NCI-H2081 (cell line): ENCODE measurements at places on chromosomes 12 and 14.

DNA sequence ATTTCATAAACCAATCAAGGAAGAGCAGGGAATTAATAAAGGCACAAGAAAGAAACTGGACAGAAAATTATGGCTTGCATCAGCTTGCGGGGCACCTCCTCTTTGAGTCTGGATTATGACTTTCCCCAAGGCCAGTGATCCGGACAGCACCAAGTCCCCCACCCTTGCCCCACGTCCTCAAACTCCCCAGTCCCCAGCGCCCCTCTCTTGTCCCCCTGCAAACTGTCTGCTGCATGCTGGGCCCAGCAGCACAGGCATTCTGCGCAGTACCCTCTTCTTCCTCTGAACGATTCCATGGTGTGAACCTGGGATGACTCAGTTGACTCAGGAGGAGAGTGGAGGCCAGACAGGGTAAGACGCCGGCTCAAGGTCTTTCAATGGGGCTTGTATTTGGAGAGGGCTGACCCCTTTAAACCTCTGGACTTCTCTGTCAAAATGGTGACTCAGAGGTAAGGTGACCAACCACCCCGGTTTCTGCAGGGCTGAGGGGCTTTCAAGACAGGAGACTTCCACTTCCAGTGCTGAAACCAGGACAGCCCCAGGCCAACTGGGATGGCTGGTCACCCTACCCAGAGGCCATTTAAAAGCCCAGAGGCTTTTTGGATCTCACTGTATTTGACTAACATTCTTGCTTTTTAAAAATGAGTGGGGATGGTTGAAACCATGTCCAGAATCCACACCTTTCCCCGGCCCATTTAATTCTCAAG, 13.5 kb downstream of the C14orf132 start:
- no peak for DNase-seq

DNA sequence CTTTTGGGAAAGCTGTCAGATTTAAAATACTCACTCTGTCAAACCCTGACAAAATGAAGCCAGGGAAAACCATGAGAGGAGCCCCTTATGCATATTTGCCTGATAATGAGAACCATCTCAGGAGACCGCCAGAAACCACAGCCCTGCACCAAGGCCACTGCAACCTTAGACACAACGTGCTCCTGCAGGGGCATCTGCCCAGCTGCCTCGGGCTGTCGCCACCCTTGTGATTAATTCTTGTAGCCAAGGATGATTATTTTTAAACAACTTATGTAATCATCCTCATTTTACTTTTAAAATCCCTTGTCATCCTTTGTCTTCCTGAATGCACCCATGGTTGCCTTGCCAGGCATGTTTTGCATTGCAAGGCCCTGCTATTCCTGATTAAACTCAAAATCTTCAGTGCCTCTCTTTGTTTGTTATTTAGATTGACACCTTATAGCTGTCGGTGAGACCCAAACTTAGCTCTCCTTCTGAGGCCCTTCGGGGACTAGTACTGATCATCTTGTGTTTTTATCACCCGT, 766.4 kb upstream of the TMEM132C start:
- DNase-seq = no peak

DNA sequence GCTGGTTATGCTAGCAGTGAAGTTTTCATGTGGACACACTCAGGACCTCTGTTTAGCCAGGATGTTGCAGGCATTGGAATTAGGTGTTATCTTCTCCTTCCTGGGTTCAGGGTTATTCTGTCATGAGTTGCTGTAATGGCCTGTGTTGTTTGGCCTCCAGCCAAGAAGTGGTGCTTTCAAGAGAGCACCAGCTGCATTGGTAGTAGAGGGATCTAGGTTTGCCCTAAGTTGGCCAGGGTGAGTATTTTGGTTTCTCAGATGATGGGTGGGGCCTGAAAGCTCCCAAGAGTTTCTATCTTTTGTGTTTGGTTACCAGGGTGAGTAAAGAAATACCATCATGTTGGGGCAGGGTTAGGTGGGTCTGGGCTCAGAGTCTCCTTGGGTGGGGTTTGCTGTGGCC, 2.7 kb upstream of the GZMH start:
- no peak for DNase-seq

DNA sequence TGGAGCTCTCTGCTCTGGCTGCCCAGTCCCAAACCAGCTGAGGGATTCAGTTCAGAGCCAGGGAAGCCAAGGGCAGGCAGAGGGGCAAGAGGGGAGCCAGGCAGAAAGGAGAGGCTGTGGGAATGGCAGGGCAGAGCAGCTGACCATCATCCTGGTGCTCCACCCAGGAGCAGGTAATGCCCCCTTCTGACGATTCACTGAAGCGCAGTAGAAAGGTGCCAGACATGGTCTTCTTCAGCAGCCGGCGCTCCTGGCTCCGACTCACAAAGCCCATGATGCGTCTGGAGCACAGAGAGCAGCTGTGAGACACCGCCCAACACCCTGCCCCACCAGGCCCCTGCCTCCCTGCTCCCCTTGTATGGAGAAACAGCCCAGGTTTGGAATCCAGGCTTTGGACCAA, 8.0 kb downstream of the IL23A start:
- DNase-seq = no peak

DNA sequence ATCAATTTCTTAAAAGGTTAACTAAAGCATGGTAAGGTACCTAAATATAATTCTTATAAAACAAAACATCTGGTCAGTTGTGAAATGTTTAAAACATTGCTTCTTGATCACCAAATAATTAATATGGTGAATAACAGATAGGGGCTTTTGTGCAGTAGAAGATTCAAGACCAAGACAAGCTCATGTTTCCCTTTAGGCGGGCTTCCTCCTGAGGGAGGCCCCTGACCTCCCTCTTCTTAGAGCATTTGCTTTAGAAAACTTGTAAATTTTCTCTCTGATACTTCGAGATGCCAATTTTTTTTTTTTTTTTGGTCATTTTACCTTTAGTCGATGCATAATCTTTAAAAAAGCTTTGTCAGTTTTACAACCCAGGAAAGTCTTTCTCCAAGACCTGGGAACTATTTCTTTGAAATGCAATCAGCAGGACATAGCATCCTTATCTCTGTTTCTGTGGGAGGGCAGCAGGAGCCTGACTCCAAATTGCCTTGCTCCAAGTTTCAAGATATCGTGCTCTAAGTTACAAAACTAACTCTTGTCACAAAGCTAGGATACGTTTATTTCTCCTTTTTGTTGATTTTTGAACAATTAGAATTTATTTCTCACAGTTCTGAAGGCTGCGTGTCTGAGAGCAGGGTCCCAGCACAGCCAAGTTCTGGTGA, 66.6 kb upstream of the BICD1 start:
- DNase-seq = no peak

DNA sequence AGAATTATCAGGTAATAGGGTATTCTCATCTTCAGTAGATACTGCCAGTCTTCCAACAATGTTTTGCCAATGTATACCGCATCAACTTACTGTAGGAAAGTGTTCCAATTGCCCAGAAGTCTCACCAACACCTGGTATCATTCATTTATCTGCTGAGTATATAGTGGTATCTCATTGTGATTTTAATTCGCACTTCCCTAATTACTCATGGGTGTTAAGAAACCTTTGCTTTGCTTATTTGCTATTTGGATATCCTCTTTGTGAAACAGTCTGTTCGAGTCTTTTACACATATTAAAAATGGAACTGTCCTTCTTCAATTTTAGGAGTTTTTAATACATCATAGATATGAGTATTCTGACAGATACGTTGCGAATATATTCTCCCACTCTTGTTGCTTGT, 6.1 kb downstream of the TM7SF3 start:
- no peak for DNase-seq

- DNase-seq = no peak
Observed at GRCh38 chr12:108634341-108634751, 652 bp upstream of the SELPLG start.

- DNase-seq = no peak
Observed at GRCh38 chr14:84181072-84181471, 1348.9 kb upstream of the FLRT2 start.

DNA sequence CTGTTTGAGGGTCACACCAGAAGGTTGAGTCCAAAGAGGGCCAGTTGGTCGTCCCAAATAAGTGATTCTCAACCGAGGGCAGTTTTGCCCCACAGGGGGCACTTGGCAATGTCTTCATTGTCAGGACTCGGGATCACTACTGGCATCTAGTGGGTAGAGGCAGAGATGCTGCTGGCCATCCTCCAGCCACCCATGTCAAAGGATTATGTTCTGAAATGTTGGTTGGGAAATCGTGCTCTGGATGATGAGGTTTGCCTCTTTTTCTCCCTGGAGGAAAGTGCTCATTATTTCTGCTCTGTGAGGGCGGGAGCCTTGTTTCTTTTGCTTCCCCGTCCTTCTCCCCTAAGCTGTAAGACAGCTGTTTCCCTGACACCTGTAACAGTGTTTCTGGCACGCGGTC, 3.6 kb downstream of the ZNF839 start:
- DNase-seq = peak; percentile 37

DNA sequence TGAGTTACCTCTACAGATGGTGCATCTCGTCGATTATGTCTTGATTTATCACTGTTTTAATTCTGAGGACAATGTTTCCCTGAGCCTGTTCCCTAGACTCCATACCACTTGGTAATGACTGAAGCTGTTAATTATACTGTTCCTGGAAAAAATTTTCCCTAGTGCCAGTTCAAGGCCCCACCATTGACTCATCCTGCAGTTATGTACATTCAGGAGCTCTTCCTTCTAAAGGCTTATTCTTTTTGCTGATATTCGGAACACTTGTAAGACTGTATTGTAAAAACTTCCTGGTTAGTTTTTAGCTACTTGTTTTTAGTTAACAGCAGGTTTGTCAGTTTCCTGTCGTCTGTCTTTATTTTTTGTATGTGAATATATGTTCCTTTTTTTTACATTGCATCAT, 30.4 kb upstream of the PPP2R5E start:
- no peak for DNase-seq

- DNase-seq = no peak
Observed at GRCh38 chr14:50501642-50502041, 30.7 kb downstream of the MAP4K5 start.

- no peak for DNase-seq
Observed at GRCh38 chr12:20044846-20045245, 323.5 kb upstream of the PDE3A start.

DNA sequence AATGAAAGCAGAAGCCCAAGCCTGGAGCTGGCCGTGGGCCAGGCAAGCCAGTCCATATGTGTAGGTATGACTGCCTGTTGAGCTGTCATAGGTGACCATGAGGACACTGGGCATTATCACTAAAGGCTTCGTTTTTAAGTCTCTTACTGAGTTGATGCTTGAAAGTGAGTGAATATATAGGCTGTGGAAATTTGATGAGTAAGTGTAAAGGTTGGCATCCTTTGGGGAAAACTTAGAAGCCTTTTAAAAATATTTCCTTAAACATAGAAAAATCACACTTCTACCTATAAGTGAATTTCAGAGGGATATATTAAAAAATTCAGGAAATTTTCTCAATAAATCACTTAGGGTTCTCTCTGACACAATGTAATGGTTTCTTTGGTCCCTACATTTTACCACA, 396.5 kb downstream of the FOXG1 start:
- no peak for DNase-seq

- DNase-seq = no peak
Observed at GRCh38 chr12:28278960-28279359, 88.7 kb downstream of the CCDC91 start.

- peak; percentile 23 for DNase-seq
Observed at GRCh38 chr12:57008178-57008577, 1.8 kb upstream of the ZBTB39 start.

GRCh38 chr12:93657071-93657470, 20.1 kb upstream of the CRADD start:
- DNase-seq = no peak

- DNase-seq = no peak
Observed at GRCh38 chr12:115737895-115738294, 539.6 kb downstream of the MED13L start.

DNA sequence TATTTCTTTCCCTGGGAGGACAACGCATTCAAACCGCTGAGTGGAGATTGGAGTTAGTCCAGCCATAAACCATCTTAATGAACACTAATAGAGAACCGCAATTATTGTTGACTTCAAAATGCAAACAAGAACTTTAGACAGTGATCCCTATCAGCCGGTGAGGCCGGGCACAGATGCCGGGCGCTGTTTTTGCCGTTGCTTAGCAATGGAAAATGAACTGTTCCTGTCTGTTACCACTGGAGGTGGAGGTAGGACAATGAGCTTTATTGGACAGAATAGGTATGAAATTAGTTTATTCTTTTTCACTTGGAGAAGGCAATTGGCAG, 216.8 kb downstream of the TTC8 start:
- DNase-seq = peak; percentile 62

- DNase-seq = no peak
Observed at GRCh38 chr14:97603201-97603600, 806.0 kb downstream of the VRK1 start.

GRCh38 chr14:99356031-99356608, 84.1 kb upstream of the BCL11B start:
- DNase-seq = no peak

DNA sequence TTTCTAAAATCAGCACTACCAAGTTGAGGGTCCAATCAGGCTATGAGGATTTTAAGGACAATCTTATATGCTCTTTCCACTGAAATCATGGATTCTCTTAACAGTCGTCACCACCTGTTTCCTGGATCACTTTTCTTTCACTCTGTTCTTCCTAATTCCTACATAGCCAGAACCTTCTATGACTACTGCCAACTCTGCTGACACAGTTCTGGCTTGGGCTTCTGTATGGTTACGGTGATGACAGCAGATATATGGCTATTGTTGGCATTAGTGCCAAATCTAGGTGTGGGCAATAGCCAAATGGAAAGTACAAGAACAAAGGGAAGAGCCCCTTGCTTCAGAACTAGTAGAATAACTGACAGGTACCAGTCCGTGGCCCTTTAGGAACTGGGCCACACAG, 124.0 kb downstream of the ARID2 start:
- DNase-seq = no peak

- peak; percentile 62 for DNase-seq
Observed at GRCh38 chr14:69501423-69501838, 16.9 kb downstream of the PLEKHD1 start.

DNA sequence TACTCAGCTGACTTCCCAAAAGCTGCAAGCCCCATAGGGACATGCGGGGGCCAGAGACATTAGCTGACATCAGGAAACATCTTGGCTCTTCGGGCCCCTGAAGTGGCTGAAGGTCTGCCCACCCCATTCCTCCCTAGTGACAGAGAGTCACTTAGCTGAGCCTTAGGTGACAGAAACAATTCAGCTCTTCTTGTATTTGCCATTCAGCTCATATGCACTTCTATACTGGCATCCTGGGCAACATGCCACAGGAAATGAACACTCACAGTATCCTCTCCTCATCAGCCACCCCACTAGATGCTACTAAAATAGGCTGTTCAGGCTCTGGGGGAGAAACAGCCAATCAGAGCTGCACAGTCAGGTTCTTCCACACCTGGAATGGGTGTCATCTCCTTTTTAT, 3.4 kb downstream of the DCTN2 start:
- peak; percentile 46 for DNase-seq

GRCh38 chr14:29865299-29865698, 62.3 kb downstream of the PRKD1 start:
- no peak for DNase-seq

GRCh38 chr14:74840603-74841030, 35.3 kb downstream of the PROX2 start:
- DNase-seq = no peak

GRCh38 chr14:105528586-105529318, 2.4 kb downstream of the TMEM121 start:
- DNase-seq = no peak
